EL (cell line): ENCODE measurements at places on chromosomes 1 and 21.

GRCh38 chr1:4380564-4381168, 273.7 kb upstream of the AJAP1 start:
- no peak for DNase-seq

DNA sequence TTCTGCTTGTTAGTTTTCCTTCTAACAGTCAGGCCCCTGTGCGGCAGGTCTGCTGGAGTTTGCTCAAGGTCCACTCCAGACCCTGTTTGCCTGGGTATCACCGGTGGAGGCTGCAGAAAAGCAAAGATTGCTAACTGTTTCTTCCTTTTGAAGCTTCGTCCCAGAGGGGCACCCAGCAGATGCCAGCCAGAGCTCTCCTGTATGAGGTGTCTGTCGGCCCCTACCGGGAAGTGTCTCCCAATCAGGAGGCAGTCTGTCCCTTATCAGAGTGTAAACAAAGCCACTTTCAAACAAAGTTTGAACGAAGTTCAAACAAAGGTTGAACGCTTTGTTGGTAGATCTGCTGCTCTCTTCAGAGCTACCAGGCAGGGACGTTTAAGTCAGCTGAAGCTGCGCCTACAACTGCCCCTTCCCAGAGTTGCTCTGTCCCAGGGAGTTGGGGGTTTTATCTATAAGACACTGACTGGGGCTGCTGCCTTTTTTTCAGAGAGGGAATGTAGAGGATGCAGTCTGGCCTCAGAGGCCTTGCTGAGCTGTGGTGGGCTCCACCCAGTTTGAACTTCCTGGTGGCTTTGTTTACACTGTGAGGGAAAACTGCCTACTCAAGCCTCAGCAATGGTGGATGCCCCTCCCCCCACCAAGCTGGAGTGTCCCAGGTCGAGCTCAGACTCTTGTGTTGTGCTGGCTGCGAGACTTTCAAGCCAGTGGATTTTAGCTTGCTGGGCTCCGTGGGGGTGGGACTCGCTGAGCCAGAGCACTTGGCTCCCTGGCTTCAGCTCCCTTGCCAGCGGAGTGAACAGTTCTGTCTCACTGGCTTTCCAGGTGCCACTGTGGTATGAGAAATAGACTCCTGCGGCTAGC, 401.8 kb downstream of the SRGAP2C start:
- DNase-seq: peak; percentile 31

DNA sequence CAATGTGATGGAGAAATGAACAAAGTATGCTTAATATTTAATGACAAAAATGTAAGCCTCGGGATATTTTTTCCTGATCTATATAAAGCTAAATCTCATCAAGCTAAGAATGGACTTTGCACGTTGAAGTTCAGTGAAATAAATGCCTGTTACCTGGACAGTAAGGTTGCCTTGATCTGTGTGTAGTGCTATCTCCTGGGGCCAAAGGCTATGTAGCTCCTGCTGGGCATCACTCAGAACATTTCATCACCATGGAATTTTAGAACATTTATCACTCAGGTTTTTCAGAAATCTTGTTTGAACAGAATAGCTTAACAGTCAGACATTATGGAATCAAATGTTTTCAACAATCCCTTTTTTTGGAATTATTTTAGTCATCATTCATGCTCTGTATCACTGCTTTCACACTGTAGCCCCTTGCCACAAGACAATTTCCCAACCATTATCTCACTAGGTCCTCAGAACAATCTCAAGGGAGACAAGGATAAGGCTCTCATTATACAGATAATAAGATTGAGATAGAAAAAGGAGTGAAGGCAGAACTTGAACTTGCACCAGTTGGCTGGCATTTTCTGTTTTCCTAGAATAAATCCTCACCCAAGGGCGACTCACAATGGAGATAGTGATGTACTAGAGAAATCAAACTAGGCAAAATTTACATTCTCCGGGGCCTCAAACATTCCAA, 3.7 kb downstream of the OR10J1 start:
- no peak for DNase-seq

DNA sequence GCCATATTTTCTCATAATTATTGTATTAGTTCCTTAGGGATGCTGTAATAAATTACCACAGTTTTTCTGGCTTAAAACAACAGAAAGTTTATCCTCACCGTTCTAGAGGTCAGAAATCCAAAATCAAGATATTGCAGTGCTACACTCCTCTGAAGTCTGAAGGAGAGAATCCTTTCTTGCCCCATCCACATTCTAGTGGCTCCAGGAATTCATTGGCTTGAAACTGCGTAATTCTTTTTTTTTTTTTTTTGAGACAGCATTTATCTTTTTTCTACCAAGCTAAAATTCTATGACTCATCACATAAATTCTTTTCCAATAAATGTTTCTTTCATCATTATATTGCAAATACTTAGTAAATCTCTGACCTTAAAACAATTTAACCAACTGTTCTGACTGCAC, 451.0 kb upstream of the RGS18 start:
- peak; percentile 43 for DNase-seq

DNA sequence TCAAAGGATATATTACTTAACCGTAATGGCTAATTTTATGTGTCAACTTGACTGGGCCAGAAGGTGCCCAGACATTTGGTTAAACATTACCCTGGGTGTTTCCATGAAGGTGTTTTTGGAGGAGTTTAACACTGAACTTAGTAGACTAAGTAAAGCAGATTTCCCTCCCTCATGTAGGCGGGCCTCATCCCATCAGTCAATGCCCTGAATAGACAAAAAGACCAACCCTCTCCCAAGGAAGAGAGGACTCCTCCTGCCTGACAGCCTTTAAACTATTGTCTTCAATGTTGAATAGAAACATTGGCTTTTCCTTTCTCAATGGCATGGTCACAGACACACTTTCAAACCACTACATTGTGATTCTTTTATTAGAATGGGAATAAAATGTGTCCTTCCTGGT, 121.9 kb downstream of the SETD4 start:
- DNase-seq: no peak

GRCh38 chr1:14733048-14733778, 134.7 kb downstream of the KAZN start:
- peak; percentile 11 for DNase-seq

DNA sequence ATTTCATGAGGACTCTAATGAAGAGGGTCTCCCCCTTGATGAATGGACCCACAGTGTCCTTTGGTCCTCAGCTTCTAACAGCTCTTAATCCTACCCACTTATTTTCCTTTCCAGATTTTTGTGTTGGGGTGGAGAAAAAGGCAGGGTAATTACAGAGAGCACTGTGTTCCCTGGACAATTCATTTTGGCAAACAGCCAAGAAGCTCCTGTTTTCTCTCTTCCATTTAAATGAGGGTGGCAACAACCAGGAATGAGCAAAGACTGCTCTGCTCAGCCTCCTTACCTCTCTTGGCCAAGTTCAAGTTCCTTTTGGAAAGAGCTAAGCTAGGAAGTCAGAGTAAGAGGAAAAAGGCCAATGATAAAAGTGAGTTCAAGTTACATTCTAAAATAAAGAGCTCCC, 11.9 kb downstream of the XKR8 start:
- no peak for DNase-seq

DNA sequence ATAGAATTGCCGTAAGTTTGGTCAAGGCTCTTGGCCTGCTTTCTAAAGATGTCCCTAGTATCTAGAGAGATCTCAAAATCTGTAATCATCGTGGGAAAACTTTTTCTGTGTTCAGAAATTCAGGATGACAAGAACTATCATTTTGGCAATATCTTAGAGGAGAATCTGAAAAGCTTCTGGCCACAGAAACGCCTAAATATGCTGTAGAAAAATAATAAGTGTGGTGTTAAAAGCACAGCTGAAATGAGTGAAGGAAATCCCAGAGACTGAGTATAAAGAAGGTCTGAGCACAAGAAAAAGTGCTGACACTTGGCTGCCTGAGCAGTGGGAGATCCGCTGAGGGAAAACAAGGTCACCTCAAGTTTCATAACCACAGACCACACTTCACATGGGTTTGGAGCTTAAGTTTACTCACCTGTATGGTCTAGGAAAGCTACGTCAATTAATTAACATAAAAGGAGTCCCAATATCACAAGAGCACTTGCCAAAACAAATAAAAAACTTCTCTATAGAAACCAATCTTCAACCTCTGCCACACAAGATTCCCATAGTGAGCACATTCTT, 235.2 kb upstream of the IRF2BP2 start:
- no peak for DNase-seq

DNA sequence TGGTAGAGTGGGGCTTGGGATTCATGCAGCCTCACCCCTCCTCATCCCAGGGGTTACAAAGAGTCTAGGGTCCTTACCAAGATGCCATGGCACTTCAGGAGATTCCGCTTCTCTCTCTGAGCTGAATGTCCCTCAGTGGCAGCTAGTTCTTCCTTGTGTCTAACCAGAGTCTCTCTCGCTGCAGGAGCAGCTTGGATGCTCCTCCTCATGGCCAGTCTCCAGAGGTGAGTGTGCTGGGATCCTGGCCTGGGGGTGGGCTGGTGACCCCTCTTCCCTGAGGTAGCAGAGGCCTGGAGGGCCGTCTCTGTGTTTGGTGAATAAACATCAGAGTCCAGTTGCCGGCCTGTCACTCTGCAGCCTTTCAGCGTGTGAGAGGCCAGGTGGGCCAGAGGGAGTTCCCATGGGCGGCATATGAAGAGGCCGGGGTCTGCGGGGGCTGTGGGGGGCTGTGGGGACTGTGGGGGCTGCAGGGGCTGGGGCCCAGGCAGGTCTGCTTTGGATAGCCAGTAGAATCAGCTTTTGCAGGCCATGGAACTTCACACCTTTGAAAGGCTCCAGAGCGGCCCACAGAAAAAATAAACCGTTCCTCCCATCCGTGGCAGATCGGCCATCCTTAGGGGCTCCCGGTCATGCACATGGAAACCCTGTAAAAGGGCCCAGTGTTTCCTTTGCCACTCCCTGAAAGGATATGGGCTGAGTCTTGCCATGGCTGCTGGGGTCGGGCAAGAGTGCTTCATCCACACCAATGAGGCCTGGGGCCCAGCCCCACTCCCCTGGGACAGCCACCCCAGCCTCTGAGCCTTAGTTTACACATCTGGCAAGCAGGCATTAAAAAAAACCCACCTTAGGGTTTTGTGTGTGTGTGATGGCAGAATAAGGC, 256.4 kb downstream of the FOXD2 start:
- no peak for DNase-seq

DNA sequence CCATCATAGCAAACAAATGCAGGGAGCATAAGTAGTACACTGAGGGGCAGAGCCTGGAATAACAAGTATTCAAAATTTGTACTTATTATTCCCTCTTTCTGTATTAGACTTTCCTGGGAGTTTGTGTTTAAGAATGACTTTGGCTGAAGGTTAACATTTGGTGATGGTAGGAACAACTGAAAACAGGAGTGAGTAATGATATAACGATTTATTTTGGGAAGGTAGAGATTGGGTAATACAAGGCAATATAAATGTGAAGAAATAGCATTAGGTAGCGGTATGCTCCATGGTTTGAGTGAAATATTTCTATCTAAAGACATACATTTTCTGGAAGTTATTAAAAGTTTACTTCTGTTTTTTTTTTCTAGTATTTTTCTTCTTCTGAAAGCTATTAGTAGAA, 18.5 kb upstream of the C1orf21 start:
- DNase-seq: no peak

DNA sequence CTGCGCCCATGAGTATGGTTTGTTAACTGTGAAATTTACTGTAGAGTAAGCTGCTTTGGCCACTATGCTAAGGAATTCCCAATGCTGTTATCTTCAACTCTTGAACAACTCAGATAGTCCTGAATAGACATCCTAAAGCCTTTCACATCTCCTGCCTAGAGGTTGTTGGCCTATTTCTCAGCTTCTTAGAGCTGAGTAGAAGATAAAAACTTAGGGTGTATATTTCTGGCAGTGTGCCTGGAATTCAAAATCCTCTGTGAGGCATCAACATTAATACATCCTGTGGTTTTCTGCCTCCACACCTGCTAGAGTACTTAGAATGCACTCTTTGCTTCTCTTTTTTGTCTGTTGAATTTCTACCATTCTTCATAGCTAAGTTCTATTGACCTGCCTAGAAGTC, 45.8 kb upstream of the RC3H1 start:
- DNase-seq: peak; percentile 51

- peak; percentile 70 for DNase-seq
Observed at GRCh38 chr1:193270996-193271395, 84.6 kb upstream of the B3GALT2 start.

- no peak for DNase-seq
Observed at GRCh38 chr1:32341186-32341757, 5.2 kb upstream of the MARCKSL1 start.

DNA sequence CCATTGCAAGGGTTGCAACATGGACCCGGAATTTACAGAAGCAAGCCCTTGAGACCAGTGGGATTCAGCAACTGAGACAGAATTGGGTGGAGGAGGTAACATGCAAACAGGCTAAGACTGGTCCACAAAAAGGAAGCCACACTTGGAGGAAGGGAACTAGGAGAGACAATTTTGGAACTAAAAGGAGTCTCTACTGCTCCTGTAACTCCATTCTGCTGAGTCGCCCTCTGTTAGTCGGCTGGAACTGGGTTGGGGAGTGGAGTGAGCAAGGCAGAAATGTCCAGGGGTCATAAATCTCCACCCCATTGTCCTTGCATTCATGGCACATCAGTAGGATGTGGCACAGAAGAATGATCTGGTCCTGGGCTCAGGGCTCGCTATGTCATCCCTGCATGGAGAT, 5.1 kb downstream of the LAMB3 start:
- DNase-seq: no peak

GRCh38 chr1:26336477-26337205, 17.3 kb downstream of the CRYBG2 start:
- peak; percentile 66 for DNase-seq

GRCh38 chr1:22319608-22320007, 132.0 kb upstream of the ZBTB40 start:
- no peak for DNase-seq

DNA sequence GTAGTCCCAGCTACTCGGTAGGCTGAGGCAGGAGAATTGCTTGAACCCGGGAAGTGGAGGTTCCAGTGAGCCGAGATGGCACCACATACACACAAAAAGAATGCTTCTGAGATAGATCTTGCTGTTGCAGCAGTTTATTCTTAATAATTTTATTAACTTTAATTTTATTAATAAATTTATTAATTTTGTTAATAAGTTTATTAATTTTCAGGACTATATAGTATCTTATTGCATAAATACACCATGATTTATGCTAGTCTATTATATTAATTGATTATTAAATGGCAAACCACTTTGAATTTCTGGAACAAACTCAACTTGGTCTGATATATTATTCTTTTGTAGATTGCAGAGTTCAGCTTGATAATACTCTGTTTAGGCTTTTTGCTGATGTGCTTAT, 99.5 kb downstream of the CLIC6 start:
- DNase-seq: no peak

DNA sequence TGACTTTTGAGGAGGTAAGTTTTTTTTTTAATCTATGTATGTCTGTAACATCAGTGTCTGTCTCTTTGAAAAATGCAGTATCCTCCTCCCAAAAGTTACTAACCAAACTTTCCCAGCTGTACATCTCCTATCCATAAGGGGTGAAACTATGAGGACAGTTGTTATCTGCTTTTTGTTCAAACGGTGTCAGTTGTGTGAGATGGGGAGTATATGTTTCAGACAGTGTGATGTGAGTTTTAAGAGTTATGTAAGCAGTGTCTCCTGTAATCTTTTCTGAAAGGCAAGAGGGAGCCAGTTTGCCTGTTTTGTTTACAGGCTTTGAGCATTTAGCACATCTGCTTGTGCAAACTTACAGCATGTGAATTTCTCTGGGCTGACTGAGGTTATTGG, 34.8 kb upstream of the CACYBP start:
- no peak for DNase-seq

GRCh38 chr1:17630986-17631385, 91.5 kb downstream of the ARHGEF10L start:
- DNase-seq: no peak

- peak; percentile 60 for DNase-seq
Observed at GRCh38 chr1:83931658-83932253, 67.2 kb downstream of the TTLL7 start.
